Stimulated activated CD8-positive, alpha-beta memory T cell treated with anti-CD3 and anti-CD28 coated beads, Interleukin-4, amount 100 ng/mL, for 24 hours (primary cell): ENCODE measurements at places on chromosomes 2 and 18.

DNA sequence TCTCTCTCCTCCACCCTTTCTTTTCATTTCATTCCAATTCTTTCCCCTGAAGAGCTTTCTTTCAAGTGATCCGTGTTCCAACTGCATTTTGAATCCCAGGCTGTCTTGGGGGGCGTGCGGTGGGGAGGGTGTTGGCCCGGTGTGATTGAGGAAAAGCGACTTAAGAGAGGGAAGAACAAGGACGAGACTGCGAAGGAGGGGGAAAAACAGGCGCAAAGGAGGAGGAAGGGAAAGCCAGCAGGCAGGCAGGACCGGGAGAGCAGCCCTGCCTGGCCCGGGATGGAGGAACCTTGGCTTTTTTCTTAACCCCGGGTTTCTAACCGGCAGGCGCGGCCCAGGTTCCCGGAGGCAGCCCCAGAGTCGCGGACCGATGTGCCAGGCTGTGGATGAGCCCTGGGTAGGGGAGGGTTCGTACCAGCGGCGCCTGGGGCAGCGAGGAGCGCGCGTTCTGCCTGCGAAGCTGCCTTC is 1.3 kb downstream of the ADCYAP1 start:
- no peak for DNase-seq

- DNase-seq: no peak
Observed at GRCh38 chr2:85659324-85659981, 8.5 kb downstream of the SFTPB start.

DNA sequence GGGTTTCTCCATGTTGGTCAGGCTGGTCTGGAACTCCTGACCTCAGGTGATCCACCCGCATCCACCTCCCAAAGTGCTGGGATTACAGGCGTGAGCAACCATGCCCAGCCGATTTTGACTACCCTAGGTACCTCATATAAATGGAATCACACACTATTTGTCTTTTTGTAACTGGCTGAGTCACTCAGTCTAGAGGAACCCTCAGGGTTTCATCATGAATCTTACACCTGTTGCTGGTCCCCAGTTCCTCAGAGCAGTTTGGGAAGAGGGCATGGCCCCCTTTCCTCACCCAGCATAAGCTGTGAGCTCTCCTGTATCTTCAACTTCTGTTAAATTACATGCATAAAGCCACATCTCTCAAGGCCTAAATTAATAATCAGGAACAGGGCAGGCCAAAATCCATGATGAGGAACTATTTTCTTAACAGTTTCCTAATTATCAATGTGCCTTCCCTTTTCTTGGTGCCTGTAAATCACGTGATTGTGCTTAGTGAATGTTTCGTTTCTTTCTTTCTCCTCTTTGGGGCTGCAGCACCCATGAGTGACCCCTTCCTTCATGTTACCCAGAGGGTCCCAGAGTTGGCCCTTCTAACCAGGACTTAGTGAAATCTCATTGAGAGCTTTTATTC is 20.9 kb downstream of the DYSF start:
- DNase-seq: no peak

- no peak for DNase-seq
Observed at GRCh38 chr2:3361518-3362389, 15.9 kb downstream of the EIPR1 start.
